Skeletal muscle tissue (tissue), 5 donors: ENCODE measurements at places on chromosomes 2 and 18. TPM values are rescaled to one million over a fixed set of nuclear protein-coding genes. Genes with fewer than 3 reads are reported as not detected.

Gene SERPINB12
- total RNA-seq: not detected

Gene POTEJ
- total RNA-seq: not detected

Gene RAB6C
- total RNA-seq: not detected

Gene ABCB11
- not detected for total RNA-seq

Gene PKDCC
- 89.2 TPM for total RNA-seq

Gene SLC23A3
- total RNA-seq: 0.52 TPM
